ENCODE measurements at places on chromosomes 5 and 9.

DNA sequence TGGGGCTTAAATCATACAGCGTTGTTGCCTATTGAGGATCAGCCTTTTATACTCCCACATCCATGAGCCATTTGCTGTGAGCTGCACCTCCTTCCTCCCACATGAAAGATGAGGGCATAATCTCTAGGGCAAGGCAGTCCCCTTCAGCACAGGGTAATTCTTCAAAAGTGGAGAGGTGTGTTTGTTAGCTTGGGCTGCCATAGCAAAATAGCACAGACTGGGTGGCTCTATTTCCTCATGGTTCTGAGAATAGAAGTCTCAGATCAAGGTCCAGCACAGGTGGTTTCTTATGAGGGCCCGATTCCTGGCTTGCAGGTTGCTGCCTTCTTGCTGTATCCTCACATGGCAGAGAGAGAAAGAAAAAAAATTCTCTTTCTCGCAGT, 121.8 kb upstream of the SLC12A2 start:
- no peak for DNase-seq

DNA sequence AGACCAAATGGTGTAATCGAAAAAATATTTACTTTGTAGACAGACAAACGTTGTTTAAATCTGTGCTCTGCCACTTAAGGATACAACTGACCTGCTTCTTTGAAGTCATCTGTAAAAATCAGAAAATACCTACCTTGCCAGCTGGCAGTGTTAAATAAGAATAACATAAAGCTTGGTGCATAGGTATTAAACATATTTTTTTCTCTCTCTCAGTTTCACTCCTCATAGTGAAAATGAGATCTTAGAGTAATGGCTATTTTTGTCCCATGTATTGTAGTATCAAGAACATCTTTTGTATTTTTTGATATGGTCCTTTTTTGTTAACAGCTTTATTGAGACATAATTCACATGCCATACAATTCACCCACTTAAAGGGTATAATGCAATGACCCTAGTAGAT, 17.9 kb upstream of the RANBP17 start:
- DNase-seq, result no peak

DNA sequence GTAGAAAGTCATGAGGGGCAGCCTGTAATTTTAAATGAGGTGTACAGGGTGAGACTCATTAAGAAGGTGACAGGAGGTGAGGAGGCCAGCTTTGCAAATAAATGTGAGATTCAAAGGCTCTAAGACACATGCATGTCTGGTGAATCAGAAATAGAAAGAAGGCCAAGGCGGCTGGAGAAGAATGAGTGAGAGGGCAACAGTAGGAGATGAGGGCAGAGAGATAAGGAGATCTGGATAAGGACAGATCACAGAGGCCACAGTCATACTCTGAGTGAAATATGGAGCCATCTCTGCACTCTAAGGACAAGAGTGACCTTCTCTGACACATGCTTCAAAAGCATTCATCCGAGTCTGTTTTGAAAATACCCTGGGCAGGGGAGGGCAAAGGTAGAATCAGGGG, 90.7 kb downstream of the RAD23B start:
- no peak for DNase-seq

- peak; percentile 48 for DNase-seq
Observed at GRCh38 chr5:160486573-160486972, 64.9 kb downstream of the PTTG1 start.

GRCh38 chr9:79257228-79257781, 314.5 kb upstream of the TLE4 start:
- no peak for DNase-seq

Measured in activated CD4-positive, alpha-beta T cell treated with anti-CD3 and anti-CD28 coated beads for 36 hours (primary cell).